ENCODE measurements at places on chromosomes 2 and 18.

GRCh38 chr2:140863713-140864112 lies 1267.1 kb downstream of the LRP1B start:
- no peak for DNase-seq
- no peak overlapping the region for H3K27ac ChIP-seq
- H3K36me3 ChIP-seq: no peaks in the 10 kb centered on the region
- no peak overlapping the region for H3K4me3 ChIP-seq

GRCh38 chr2:210199186-210199765 lies 26.0 kb downstream of the ACADL start:
- H3K4me1 ChIP-seq: no peaks in the 10 kb centered on the region
- no peaks in the 10 kb centered on the region for H3K27me3 ChIP-seq
- no peak overlapping the region for H3K27ac ChIP-seq
- H3K36me3 ChIP-seq: no peaks in the 10 kb centered on the region
- no peak for DNase-seq
- no peak overlapping the region for H3K4me3 ChIP-seq

- no peak overlapping the region for H3K27ac ChIP-seq
- DNase-seq: no peak
- H3K4me1 ChIP-seq: peaks cover 7% of the 10 kb centered on the region
- H3K4me3 ChIP-seq: no peak overlapping the region
- H3K27me3 ChIP-seq: no peaks in the 10 kb centered on the region
These were observed 3.3 kb upstream of the ZBTB7C start for GRCh38 chr18:48412339-48412929.

GRCh38 chr2:88234760-88235159 lies 64.6 kb downstream of the THNSL2 start:
- no peaks in the 10 kb centered on the region for H3K36me3 ChIP-seq
- H3K4me1 ChIP-seq: no peaks in the 10 kb centered on the region
- no peak overlapping the region for H3K27ac ChIP-seq
- H3K27me3 ChIP-seq: no peaks in the 10 kb centered on the region
- H3K4me3 ChIP-seq: no peak overlapping the region

DNA sequence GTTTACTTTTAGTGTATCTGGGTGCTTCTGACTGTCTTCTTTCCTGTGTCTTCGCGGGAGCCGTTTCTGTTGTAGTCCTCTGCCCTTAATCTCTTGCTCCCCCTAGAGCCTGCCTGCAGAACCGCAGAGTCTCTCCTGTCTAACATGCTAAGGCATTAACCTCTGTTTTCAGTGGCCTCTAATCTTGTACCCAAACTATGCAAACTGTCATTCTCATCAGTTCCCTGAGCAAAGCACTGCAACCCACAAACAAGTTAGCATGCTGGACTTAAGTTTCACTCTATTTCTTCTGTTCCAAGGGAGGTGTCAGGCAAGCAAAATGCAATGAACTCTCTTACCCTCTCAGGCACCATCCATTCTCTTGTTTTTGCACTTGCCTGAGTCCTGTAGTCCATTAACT lies 138.4 kb downstream of the OTX1 start:
- no peaks in the 10 kb centered on the region for H3K27me3 ChIP-seq
- no peaks in the 10 kb centered on the region for H3K36me3 ChIP-seq
- no peaks in the 10 kb centered on the region for H3K4me1 ChIP-seq
- no peak overlapping the region for H3K4me3 ChIP-seq
- DNase-seq: no peak

DNA sequence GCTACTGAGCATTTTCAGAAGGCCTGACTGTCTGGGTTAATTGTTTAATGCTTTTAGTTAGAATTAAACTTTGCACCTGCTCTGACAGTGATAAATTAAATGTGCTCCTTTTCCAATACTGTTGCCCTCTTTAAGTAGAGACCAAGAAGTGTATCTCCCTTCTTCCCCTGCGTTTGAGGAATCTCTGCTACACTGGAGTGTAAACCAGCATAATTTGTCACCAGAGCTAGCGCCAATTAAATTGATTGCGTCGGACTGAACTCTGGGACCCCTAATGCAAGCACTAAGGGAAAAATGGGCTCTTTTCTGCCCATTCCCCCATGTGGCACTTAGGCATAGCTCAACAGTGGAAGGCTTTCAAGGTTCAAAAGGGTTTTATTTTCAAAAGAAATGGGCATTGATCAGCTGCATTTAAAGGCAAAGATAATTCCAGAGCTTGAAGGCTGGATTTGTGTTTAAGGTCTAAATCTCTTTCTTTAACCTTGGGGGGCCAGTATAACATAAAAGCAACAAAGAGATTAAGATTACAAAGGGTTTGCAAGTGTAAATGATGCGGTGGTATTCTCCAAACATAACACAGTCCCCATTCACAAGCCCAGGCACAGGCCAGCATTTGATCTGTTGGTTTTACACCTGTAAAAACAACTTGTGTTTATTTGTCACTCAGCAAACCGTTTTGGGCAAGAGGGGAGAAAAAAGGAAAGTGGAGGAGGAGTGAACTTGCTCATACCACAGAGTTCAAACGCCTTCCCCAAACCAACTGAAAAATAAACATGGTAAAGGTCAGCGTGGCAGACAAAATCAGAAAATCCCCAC lies 427.6 kb downstream of the BCL11A start:
- DNase-seq: no peak
- no peaks in the 10 kb centered on the region for H3K36me3 ChIP-seq
- no peak overlapping the region for H3K27ac ChIP-seq
- H3K27me3 ChIP-seq: no peaks in the 10 kb centered on the region
- H3K4me1 ChIP-seq: no peaks in the 10 kb centered on the region

- H3K36me3 ChIP-seq: no peaks in the 10 kb centered on the region
- no peaks in the 10 kb centered on the region for H3K4me1 ChIP-seq
- H3K27ac ChIP-seq: no peak overlapping the region
These were observed 211.4 kb downstream of the TFCP2L1 start for GRCh38 chr2:121073320-121074210.

DNA sequence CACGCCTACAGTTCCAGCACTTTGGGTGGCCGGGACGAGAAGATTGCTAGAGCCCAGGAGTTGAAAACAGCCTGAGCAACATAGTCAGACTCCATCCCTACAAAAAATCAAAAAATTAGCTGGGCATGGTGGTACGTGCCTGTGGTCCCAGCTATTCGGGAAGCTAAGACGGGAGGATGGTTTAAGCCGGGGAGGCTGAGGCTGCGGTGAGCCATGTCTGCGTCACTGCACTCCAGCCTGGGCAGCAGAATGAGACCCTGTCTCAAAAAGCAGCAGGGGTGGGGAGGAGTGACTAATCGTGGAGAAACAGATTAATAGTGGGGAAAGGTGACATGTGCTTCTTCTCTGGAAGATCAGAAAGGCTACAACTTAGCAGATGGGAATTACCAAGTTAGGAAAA lies 58.1 kb upstream of the GPC1 start:
- DNase-seq: no peak
- H3K4me3 ChIP-seq: no peak overlapping the region
- H3K4me1 ChIP-seq: no peaks in the 10 kb centered on the region
- H3K36me3 ChIP-seq: no peaks in the 10 kb centered on the region
- H3K27me3 ChIP-seq: no peaks in the 10 kb centered on the region
- H3K27ac ChIP-seq: no peak overlapping the region

GRCh38 chr2:150624001-150624401 lies 136.5 kb upstream of the RND3 start:
- H3K36me3 ChIP-seq: no peaks in the 10 kb centered on the region
- H3K27me3 ChIP-seq: no peaks in the 10 kb centered on the region
- DNase-seq: no peak
- H3K4me1 ChIP-seq: no peaks in the 10 kb centered on the region
- H3K27ac ChIP-seq: no peak overlapping the region

DNA sequence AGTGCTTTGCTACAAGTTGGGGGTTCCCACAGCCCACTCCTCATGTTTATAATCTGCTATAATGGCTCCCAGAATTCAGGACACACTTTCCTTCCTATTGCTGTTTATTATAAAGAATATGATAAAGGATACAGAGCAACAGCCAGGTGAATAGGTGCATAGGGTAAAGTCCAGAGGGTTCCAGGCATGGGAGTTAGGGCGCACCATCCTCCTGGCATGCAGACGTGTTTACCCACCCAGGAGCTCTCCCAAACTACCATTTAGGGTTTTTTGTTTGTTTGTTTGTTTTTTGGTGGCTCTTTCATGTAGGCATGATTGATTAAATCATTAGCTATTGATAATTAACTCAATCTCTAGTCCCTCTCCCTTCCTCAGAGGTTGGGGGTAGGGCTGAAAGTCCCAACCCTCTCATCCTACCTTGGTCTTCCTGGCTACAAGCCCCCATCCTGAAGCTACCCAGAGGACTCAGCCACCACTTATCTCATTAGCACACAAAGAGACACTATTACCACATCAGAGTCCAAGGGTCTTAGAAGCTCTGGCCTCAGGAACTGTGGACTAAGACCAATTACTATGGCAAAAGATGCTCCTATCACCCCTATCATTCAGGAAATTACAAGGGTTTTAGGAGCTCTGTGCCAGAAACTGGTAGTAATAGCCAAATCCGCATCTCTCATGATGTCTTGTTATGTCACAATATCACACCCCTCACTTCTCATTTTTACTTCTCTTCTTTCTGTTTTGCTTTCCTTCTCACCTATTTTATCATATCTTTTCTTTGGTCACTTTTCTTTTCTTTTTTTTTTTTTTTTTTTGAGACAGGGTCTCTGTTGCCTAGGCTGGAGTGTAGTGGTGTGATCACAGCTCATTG lies 154.9 kb upstream of the TTC39C start:
- no peaks in the 10 kb centered on the region for H3K4me1 ChIP-seq
- no peaks in the 10 kb centered on the region for H3K36me3 ChIP-seq
- no peak overlapping the region for H3K27ac ChIP-seq
- DNase-seq: no peak
- no peak overlapping the region for H3K4me3 ChIP-seq

DNA sequence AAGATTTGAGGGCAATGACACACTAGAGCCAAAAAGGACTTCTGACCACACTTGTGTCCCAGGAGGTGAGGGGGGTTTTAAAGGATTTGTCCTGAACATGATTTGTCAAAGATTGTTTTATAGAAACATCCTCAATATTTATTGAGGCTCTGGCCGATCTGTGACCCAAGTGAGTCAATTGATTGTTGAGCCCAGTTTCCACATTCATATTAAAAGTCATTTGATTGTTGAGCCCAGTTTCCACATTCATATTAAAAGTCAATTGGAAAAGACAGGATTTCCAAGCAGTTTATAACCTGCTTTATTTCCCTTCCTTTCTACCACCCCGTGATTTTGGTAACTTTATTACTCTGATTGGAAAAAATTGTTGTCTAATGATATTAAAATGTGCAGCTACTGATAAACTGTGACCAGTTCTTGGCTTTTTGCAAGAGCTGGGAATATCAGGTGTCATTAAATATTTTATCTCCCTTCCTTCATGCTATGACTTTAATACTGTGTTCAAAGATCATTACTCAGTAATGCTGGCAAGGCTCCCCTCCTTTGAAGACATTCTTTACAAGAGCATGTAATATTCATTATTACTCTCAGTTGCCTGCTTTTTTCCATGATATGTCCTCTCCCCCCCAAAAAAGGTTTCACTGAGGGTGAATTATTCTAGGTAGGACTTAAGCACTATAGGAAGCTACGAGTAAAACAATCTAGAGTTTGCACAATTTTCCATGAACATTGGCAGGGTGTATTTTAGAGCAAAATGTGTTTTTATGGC lies 75.3 kb downstream of the HRH4 start:
- no peak for DNase-seq
- no peak overlapping the region for H3K4me3 ChIP-seq
- no peaks in the 10 kb centered on the region for H3K27me3 ChIP-seq
- H3K36me3 ChIP-seq: no peaks in the 10 kb centered on the region

DNA sequence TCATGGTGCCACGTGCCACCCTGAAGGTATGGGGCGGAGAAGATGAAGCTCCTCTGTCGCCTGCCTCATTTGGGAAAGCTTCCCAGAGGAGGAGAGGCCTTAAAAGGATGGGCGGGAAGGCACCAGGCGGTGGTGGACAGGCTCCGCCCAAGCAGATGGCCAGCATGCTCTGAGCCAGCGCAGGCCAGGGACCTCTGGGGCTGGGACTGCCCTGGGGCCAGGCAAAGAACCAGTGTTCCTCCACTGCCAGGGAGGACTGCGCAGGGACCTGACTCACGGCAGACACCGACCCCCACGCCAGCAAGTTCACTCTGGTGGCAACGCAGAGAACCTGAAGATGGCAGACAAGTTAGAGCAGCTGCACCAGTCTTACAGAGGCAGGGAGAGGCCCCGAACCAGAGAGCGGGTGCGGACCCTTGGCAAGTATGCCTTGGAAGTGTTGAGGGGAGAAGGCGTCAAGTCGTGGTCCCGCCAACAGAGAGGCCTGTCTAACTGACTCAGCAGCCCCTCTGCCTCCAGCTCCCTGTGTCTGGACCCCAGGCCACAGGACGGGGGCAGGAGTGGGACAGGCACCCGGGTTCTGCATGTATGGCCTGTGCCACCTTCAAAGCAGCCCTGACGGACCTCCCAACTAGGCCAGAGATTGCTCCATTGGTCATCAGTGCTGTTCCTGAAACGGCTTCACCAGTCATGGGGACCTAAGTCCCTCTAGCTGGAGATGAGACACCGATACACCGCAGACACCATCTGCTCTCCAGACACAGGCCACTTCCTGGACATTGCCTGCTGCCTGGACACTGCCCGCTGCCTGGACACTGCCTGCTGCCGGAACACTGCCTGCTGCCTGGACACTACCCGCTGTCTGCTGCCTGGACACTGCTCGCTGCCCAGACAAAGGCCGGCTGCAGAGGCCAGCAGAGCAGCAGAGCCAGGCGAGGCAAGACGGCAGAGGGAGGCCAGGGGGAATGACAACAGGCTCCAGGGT lies 124.7 kb downstream of the HDAC4 start:
- no peak for DNase-seq
- peak overlapping the region; percentile 72 for H3K27ac ChIP-seq
- no peaks in the 10 kb centered on the region for H3K36me3 ChIP-seq
- H3K4me3 ChIP-seq: no peak overlapping the region

DNA sequence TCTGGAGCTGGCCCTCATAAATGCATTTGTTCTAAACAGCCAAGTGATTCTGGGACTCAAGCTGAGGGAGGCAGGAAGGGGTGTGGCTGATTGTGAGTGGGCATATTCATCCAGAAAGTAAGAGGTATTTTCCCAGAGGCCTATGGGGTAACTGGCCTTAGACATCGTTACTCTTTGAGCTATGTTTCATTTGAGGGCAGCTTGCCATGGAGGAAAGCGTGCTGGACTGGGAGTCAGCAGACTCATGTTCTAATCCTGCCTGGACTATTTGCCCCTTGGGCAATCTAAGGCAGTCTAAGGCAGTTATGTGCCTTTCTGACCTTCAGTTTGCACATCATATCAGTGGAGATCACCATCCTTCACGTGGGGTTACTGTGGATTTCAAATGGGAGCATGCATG lies 93.5 kb upstream of the SLC14A2 start:
- no peaks in the 10 kb centered on the region for H3K36me3 ChIP-seq
- H3K27me3 ChIP-seq: no peaks in the 10 kb centered on the region
- H3K4me1 ChIP-seq: no peaks in the 10 kb centered on the region
- peak overlapping the region; percentile 22 for H3K27ac ChIP-seq
- DNase-seq: peak; percentile 35
- no peak overlapping the region for H3K4me3 ChIP-seq

GRCh38 chr2:23861952-23862351 lies 65.0 kb downstream of the ATAD2B start:
- H3K4me3 ChIP-seq: no peak overlapping the region
- no peaks in the 10 kb centered on the region for H3K27me3 ChIP-seq
- no peak overlapping the region for H3K27ac ChIP-seq
- H3K36me3 ChIP-seq: no peaks in the 10 kb centered on the region
- no peaks in the 10 kb centered on the region for H3K4me1 ChIP-seq
- no peak for DNase-seq

GRCh38 chr2:64379186-64379585 lies 74.8 kb upstream of the LGALSL start:
- H3K4me3 ChIP-seq: no peak overlapping the region
- DNase-seq: no peak
- no peaks in the 10 kb centered on the region for H3K4me1 ChIP-seq
- no peak overlapping the region for H3K27ac ChIP-seq
- H3K36me3 ChIP-seq: no peaks in the 10 kb centered on the region

All from uterus (tissue), 4 donors.